ENCODE measurements at places on chromosomes 1 and 21.

DNA sequence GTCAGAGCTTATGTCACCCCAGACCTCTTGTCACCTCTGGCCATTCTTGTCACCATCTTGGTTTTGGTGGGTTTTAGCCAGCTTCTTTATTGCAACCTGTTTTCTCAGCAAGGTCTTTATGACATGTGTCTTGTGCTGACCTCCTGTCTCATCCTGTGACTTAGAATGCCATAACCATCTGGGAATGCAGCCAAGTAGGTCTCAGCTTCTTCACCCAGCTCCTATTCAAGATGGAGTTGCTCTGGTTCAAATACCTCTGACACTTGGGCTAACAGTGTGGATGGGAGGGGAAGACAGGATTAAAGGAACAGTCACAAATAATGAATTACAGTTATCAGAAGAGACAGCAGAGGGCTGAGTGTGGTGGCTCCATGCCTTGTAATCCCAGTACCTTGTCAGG is 30.5 kb upstream of the PIK3CD start:
- no peak for DNase-seq

GRCh38 chr21:20086508-20086907 is 911.7 kb upstream of the NCAM2 start:
- DNase-seq, result no peak

GRCh38 chr1:206030191-206030590 is 6.5 kb upstream of the CTSE start:
- no peak for DNase-seq

DNA sequence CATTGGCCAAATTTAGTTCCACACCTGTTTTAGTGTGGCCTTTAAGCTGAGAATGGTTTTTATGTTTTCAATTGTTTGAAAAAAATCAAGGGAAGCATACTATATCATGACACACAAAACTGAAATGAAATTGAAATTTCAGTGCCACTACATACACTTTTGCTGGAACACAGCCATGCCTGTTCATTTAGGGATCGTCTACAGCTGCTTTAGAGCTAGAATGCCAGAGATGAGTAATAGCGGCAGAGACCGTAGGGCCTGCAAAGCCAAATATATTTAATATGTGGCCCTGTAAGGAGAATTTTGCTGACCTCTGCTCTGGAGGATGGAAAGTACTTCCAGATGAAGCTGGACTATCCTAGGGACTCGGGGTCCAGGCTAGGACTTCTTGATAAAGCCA is 62.5 kb upstream of the LYST start:
- no peak for DNase-seq

GRCh38 chr1:246875041-246876026 is 56.4 kb downstream of the AHCTF1 start:
- DNase-seq, result no peak

DNA sequence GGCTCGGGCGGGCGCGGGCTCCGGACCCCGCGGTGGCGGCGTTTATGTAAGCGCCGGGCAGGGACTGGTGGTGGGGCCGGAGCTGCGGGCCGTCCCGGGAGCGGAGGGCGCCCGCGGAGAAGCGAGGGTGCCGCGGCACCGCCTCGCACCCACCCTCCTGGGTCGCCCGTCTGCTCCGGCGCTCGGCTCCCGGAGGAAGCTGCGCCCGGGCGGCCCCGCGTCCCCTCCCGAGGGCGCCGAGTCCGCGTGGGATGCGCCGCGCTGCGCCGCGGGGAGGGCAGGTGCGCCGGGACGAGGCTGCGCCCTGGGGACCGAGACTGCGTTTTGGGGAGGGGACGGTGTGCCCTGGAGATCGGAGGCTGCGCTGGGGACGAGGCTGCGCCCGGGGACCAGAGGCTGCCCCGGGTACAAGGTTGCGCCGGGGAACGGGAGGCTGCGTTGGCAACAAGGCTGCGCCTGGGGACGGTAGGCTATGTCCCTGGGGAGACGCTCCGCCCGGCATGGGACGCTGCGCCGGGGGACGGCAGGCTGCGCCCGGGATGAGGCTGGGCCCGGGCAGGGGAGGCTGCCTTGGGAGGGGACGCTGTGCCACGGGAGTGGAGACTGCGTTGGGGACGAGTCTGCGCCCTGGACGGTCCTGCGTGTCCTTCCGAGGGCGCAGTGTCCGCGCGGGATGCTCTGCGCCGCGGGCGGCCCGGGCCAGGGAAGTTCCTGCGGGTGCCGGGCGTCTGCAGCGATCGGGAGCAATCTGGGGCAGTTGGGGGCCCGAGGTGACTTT is 627 bp downstream of the ADARB1 start:
- DNase-seq, result no peak

- no peak for DNase-seq
These were observed 41.2 kb downstream of the PCP4 start for GRCh38 chr21:39908265-39908923.

DNA sequence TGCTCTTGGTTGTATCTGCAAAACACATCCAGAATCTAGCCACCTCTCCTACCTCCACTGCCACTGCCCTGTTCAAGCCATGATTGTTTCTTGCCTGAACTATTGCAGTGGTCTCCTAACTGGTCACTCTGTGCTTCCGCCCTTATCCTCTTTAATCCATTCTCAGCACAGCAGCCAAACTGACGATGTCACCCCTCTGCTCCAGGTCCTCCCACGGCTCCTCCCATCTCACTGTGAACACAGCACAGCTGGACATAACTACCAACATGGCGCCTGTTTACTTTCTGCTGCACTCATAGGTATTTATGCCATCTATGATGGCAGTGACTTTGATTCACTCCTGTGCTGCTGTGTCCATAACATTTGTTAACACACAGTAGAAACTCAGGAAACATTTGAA is 406.7 kb downstream of the DISC1 start:
- no peak for DNase-seq
